ENCODE measurements at places on chromosomes 4 and X.

- DNase-seq: no peak
Measured at GRCh38 chr4:56086561-56086960, 137.8 kb downstream of the CEP135 start.

GRCh38 chr4:121077496-121077895 lies 5.2 kb upstream of the NDNF start:
- no peak for DNase-seq

GRCh38 chr4:7393601-7394575 lies 40.8 kb downstream of the PSAPL1 start:
- DNase-seq: peak; percentile 17

DNA sequence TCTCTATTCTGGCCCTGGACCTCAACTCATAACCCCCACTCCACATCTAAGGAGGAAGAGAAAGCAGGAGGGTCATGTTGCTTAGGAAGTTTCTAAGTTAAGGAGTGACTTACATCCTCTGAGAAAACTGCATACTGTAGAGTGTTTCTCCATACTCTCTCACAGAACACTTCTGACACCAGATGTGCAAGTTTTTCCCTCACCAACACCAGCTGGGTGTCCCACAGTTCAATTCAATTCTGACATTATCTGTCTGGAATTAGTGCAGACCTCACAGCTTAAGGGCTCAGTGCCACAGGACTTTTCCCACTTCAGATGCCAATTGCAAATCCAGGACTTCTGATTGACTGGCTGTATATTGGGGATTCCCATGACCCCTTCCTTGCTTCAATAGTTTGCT lies 89.0 kb upstream of the SFRP2 start:
- peak; percentile 35 for DNase-seq

DNA sequence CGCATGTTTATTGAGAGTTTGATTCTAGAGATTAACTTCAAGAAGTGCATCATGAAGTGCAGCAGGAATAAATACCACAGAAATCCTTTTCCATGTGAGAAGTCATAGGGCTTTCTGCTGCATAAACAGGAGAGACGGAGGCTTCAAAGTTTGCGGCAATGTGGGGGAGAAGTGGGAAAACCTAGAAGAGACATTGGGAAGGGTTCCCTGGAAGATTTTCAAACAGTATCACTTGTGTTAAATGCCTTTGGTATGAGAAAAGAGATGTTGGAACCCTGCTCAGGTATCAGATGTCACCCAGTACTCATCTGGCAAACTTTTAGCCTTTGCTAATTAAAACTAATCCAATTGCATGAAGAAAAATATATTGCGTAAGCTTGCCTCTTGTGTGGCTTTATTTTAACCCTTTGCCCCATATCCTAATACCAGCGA lies 15.4 kb downstream of the NHS start:
- no peak for DNase-seq

DNA sequence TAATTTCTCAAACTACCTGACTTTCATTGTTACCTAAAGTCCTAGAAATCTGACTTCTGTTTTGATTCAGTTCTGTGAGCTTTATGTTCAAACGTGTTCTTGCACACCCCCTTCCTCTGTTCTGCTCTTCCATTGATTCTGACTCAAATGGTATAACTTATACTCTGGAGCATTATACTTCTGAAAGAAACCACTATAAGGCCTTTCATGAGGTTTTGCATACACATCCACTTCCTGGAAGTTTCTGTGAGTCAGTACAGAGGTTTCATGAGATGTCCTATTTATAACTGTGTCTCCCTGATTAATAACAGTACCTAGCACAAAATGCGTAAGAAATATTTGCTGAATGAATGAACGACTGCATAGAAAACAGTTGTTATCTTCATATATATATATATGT lies 540.2 kb upstream of the CT83 start:
- no peak for DNase-seq
